Left lung (tissue), 14 donors: ENCODE measurements at places on chromosomes 11 and 22. TPM values are rescaled to one million over a fixed set of nuclear protein-coding genes. Genes with fewer than 3 reads are reported as not detected.

The OR2AT4 gene
- not detected for total RNA-seq

The P2RX3 gene
- not detected for total RNA-seq

The BTBD18 gene
- not detected for total RNA-seq

The BATF2 gene
- 3.2 TPM for total RNA-seq

The POTEH gene
- total RNA-seq, result not detected

The SNX19 gene
- 58.1 TPM for total RNA-seq

The RASD2 gene
- total RNA-seq, result 1.2 TPM

The ZC3H7B gene
- total RNA-seq, result 50.4 TPM

The NLRP10 gene
- total RNA-seq, result not detected

The PHLDA2 gene
- total RNA-seq, result 50.0 TPM

The TTC36 gene
- 0.82 TPM for total RNA-seq

The F2 gene
- not detected for total RNA-seq

The CRYBA4 gene
- not detected for total RNA-seq
